ENCODE measurements at places on chromosomes 3 and 15.

GRCh38 chr15:39613271-39613670, 32.4 kb downstream of the THBS1 start:
- no peaks in the 10 kb centered on the region for H3K27me3 ChIP-seq
- no peak overlapping the region for H3K4me3 ChIP-seq
- H3K27ac ChIP-seq = no peak overlapping the region

GRCh38 chr15:98596885-98597392, 51.4 kb upstream of the IGF1R start:
- no peak overlapping the region for H3K27ac ChIP-seq
- no peaks in the 10 kb centered on the region for H3K27me3 ChIP-seq
- H3K4me1 ChIP-seq = peaks cover 7% of the 10 kb centered on the region
- H3K4me3 ChIP-seq = no peak overlapping the region

DNA sequence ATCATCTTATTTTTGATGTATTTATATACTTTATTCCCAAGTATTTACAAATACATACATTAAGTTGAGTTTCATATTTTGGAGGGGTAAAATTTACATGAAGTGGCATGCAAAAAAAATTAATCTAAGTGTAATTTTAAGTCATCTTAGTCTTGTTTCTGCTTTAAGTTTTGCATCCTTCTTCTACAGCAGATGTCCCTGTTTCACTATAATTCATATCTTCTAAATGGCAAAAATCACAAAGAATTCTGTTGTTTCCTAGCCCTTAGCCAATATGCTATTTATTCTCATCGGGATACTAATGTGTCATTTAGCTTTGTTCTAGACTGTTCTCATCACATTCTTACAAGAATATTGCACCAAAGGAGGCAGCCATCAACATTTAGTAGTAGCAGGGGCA, 831.9 kb downstream of the GBE1 start:
- DNase-seq = no peak
- H3K27ac ChIP-seq = no peak overlapping the region
- H3K27me3 ChIP-seq = no peaks in the 10 kb centered on the region

DNA sequence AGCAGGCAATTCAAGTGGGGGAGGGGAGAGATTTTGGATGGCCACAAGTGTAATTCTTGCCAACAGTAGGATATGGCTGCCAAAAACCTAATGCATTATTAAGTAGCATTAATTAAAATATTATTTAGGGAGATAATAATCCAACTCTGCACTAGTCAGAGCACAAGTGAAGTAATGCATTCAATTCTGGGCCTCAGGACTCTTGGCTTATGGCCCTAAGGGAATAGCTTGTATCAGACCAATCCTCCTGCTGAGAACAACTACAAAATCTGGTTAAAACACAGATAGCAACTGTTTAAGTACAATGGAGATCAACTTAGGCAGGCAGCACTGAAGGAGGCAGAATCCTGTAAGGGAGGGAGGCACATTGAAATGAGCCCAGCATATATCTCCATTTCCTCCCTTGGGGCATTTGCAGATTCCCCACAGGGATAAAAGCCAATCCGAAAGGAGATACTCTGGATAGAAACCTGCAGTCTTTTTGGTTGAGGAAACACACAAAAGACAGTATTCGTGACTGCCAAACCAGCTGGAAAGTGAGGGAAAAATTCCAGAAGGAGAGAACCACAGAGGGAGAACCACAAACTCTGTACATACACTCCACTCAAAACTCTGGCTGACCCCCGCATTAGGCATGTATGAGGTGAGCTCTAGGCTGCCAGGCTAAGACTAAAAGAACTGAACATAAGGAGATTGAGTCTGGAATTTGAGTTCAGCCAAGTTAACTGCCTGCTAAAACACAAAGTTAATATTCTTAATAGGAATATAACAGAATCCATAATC, 57.4 kb downstream of the ETFA start:
- H3K4me1 ChIP-seq = no peaks in the 10 kb centered on the region
- no peaks in the 10 kb centered on the region for H3K27me3 ChIP-seq
- DNase-seq = no peak
- H3K4me3 ChIP-seq = no peak overlapping the region
- no peak overlapping the region for H3K27ac ChIP-seq

DNA sequence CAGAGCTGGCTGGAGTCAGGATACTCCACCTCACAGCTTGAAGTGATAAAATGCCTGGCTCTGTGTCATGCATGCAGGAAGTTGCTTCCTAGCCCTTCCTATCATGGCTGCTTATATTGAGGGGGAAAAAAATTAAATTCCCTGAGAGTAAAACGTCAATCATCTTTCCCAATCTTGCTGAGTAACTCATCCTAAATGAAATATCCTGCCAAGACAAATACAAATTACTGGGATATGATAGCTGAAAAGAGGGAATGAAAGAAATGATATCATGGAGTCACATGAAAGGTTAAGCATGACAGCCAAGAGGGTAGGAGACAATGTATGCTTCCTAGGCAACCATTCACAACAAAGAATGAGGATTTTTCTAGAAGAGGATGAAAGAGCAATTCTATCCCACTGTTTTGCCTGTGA, 110.6 kb downstream of the ABI3BP start:
- H3K4me1 ChIP-seq = no peaks in the 10 kb centered on the region
- no peak for DNase-seq
- H3K4me3 ChIP-seq = no peak overlapping the region
- H3K27me3 ChIP-seq = no peaks in the 10 kb centered on the region
- no peaks in the 10 kb centered on the region for H3K36me3 ChIP-seq

DNA sequence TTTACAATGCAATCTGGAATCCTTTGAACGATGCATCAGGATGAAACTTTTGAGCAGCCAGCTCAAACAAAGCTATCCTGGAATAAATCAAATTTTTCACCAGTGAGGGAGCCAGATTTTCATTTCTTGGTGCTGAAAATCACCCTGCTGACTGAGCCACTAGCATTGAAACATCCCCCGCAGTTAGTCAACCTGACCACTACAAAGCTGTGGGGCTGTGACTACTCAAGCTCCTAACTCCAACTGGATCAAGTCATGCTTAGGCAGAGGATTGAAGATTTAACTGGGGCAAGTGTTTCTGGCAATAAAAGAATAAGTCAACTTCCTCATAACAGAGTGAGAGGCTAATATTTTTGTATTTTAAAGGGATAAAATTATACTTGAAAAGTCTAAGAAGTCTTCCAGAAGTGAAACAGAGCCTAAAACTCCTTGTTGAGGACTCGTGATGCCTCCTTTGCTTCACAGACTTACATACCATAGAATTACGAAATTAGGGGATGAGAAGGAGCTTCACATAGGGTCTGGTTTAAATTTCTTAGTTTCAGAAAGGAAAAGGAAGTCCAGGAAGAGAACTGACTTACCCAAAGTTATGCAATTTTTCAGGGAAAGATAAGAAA, 177.8 kb downstream of the SERPINI1 start:
- H3K4me1 ChIP-seq = no peaks in the 10 kb centered on the region
- H3K4me3 ChIP-seq = no peak overlapping the region
- no peak overlapping the region for H3K27ac ChIP-seq
- no peaks in the 10 kb centered on the region for H3K36me3 ChIP-seq
- no peak for DNase-seq
- H3K27me3 ChIP-seq = no peaks in the 10 kb centered on the region

DNA sequence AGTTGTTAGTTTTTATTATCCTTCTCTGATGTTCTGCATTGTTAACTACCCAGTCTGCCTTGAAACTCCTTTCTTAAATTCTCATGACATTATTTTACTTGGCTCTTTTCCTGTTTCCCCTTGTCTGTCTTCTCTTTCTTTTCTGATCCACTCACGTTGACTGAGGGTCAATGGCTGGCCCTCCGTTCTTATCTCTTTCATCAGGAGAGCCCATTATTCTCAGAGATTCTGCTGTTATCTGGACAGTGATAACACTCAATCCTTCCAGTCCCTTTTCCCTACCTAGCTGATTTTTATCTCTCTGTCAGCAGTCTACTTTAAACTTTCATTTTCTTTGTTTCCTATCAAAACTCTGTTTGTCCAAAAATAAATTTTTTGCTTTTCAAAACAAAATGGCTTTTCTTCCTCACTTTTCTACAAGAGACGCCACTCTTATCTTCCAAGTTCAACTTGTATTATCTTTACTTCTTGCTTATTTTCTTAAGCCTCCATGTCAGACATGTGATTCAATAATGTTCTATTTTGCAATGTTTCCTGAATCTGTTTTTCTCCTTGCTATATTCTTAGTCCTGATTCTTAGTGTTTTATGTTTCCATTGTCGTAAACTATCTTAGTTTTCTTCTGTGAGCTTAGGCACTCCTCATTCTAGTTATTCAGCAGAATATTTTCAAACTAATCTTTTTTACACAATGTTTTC, 120.2 kb downstream of the NEDD4 start:
- H3K27ac ChIP-seq = no peak overlapping the region
- H3K4me1 ChIP-seq = no peaks in the 10 kb centered on the region
- no peak for DNase-seq
- no peaks in the 10 kb centered on the region for H3K27me3 ChIP-seq
- no peaks in the 10 kb centered on the region for H3K36me3 ChIP-seq
- H3K4me3 ChIP-seq = no peak overlapping the region

GRCh38 chr3:49222002-49222401, 50.6 kb downstream of the KLHDC8B start:
- H3K36me3 ChIP-seq = no peaks in the 10 kb centered on the region
- H3K4me3 ChIP-seq = no peak overlapping the region
- no peak overlapping the region for H3K27ac ChIP-seq
- H3K4me1 ChIP-seq = no peaks in the 10 kb centered on the region

DNA sequence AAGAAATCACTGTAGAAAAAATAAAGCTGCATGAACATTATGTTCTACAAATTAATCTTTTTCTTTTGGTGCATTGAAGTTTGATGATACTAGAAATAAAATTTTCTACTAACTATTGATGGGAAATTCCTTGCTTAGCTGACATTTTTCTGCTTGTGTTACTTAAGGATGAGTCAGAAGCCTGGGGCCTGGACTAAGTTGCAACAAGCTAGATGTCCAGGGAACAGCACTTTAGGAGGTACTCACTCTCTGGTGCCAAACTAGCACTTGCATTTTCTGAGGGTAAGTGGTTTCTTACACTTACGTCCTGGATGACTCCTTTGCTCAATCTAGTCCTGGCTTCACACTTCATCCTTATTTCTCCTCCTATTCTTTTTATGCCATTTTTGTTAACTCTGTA, 945.1 kb downstream of the IGSF11 start:
- no peaks in the 10 kb centered on the region for H3K27me3 ChIP-seq
- no peak for DNase-seq
- H3K4me3 ChIP-seq = no peak overlapping the region
- H3K36me3 ChIP-seq = no peaks in the 10 kb centered on the region

- H3K4me3 ChIP-seq = no peak overlapping the region
- H3K4me1 ChIP-seq = peaks cover 12% of the 10 kb centered on the region
- no peak overlapping the region for H3K27ac ChIP-seq
- H3K36me3 ChIP-seq = no peaks in the 10 kb centered on the region
- H3K27me3 ChIP-seq = no peaks in the 10 kb centered on the region
- DNase-seq = no peak
These were observed 983 bp downstream of the KBTBD12 start for GRCh38 chr3:127915937-127916493.

- no peaks in the 10 kb centered on the region for H3K27me3 ChIP-seq
- no peaks in the 10 kb centered on the region for H3K4me1 ChIP-seq
- no peak overlapping the region for H3K4me3 ChIP-seq
- no peak overlapping the region for H3K27ac ChIP-seq
- DNase-seq = no peak
These were observed 15.9 kb downstream of the RPLP1 start for GRCh38 chr15:69468241-69469121.

GRCh38 chr15:84785053-84785452, 32.1 kb upstream of the ALPK3 start:
- H3K36me3 ChIP-seq = peaks cover 35% of the 10 kb centered on the region
- peaks cover 19% of the 10 kb centered on the region for H3K4me1 ChIP-seq

GRCh38 chr3:188747489-188747888, 424.3 kb upstream of the TPRG1 start:
- no peak overlapping the region for H3K4me3 ChIP-seq
- H3K27ac ChIP-seq = peak overlapping the region; percentile 71
- peaks cover 61% of the 10 kb centered on the region for H3K4me1 ChIP-seq
- DNase-seq = no peak

DNA sequence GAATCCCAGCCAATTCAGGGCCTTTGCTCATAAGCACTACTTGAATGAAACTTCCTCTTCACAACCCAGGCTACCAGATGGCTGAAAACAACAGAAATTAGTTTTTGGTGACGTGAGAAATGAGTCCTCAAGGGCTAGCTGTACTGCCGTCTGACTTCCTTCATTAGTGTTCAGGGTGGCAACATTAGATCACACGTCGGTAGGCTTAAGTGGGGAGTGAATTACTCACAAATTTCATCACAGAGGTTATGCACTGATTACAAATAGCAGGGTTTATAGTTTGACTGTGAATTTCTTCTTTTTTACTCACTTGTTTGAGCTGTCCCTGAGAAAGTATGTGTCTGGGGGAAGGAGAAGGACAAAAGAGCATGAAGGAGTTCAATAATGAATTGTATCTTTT, 397.2 kb downstream of the GAP43 start:
- H3K36me3 ChIP-seq = no peaks in the 10 kb centered on the region
- H3K27me3 ChIP-seq = no peaks in the 10 kb centered on the region
- no peaks in the 10 kb centered on the region for H3K4me1 ChIP-seq

DNA sequence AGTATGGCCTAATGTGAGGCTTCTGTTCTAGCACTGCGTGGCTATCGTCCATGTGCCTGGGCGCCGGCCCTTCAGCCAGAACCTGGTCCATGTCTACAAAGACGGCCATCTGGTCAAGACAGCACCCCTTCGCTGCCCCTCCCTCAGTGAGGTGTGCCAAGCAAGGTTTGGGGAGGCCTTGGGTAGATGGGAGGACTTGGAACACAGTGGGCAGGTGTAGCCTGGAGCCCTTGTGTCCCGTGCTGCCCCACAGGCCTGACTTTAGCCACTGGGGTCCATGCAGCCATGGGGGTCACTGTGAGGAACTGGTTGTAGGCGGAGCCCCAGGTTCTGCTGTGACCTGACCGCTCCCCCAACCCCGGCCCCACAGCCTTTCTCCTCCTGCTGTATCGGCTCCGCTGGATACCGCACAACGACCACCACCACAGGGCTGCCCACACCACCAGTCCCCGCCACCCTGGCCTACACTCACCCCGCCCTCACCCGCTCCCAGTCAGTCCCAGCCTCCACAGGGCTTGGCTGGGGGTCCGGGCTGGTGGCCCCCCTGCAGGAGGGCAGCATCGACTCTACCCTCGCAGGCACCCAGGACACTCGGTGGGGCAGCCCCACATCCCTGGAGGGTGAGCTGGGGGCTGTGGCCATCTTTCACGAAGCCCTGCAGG, 16.6 kb downstream of the NBEAL2 start:
- H3K27me3 ChIP-seq = no peaks in the 10 kb centered on the region
- no peaks in the 10 kb centered on the region for H3K4me1 ChIP-seq
- peaks cover 7% of the 10 kb centered on the region for H3K36me3 ChIP-seq
- H3K4me3 ChIP-seq = no peak overlapping the region

GRCh38 chr3:133472242-133472641, 72.4 kb downstream of the BFSP2 start:
- no peak for DNase-seq
- H3K4me3 ChIP-seq = no peak overlapping the region
- H3K27me3 ChIP-seq = no peaks in the 10 kb centered on the region
- no peaks in the 10 kb centered on the region for H3K36me3 ChIP-seq

DNA sequence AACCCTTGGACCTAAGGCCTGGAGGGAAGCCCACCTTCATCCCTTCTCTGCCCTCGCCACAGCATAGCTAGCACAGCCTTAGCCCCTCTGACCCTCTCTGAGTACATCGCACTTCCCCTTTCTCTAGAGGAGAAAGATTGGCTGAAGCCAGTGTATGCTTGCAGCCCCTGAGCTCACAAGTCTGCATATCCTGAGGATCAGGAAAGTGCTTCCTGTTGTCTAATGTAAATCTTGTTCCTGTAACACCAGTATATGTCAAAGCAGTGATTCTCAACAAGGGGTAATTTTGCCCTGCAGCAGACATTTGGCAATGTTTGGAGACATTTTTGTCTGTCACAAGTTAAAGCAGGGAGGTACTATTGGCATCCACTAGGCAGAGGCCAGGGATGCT, 2.2 kb upstream of the PRKCD start:
- H3K27ac ChIP-seq = no peak overlapping the region
- H3K4me3 ChIP-seq = no peak overlapping the region
- no peaks in the 10 kb centered on the region for H3K36me3 ChIP-seq
- peaks cover 32% of the 10 kb centered on the region for H3K4me1 ChIP-seq
- DNase-seq = no peak
